ENCODE measurements at places on chromosomes 2 and 18. TPM values are rescaled to one million over a fixed set of nuclear protein-coding genes. Genes with fewer than 3 reads are reported as not detected.
A peak's percentile ranks its signal among the peaks of the same experiment; 100 is the strongest.

Gene PPP1R1C
- total RNA-seq: not detected

Gene SLC30A3
- total RNA-seq: 0.43 TPM

- no peak overlapping the region for H3K4me3 ChIP-seq
- DNase-seq: no peak
- no peak overlapping the region for H3K27ac ChIP-seq
- H3K27me3 ChIP-seq: peaks cover 3% of the 10 kb centered on the region
These were observed 83.7 kb downstream of the EIF2AK3 start for GRCh38 chr2:88543541-88544057.

Gene ATP6V1B1
- not detected for total RNA-seq

Gene RRM2
- total RNA-seq: 396 TPM

GRCh38 chr2:155494744-155495143, 796.2 kb downstream of the KCNJ3 start:
- no peak overlapping the region for H3K4me3 ChIP-seq
- no peaks in the 10 kb centered on the region for H3K36me3 ChIP-seq
- DNase-seq: no peak
- no peaks in the 10 kb centered on the region for H3K4me1 ChIP-seq
- no peaks in the 10 kb centered on the region for H3K27me3 ChIP-seq
- no peak overlapping the region for H3K27ac ChIP-seq

DNA sequence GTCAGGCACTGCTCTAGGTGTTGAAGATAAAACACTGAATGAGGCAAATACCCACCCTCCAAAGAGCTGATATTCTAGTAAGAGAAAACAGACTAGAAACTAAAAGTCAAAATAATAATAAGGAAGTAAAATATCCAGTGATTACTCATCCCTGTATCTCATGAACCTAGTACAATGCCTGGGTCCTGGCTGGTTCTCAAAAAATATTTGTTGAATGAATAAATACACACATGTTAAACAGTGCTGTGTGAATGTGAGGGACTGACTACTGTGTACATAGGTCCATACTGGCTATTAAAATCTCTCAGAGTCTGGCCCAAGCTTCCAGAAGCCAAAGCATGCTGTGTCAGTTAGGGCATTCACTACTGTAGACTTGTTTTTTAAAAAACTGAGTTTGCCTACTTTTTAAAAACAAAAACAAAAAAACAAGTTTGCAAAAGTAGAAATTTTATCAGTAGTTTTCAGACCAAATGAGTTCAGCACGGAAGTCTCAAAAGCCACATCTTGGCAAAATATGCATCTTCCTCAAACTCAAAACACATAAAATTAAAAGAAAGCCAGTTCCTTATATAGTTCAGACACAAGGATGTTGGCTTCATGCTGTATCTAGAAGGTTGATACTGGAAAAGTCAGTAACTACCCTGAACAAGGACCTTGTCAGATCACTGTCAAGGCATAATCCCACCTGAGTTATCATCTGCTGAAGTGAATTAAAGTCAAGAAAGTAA, 136.2 kb downstream of the THADA start:
- H3K27me3 ChIP-seq: no peaks in the 10 kb centered on the region
- H3K27ac ChIP-seq: no peak overlapping the region

DNA sequence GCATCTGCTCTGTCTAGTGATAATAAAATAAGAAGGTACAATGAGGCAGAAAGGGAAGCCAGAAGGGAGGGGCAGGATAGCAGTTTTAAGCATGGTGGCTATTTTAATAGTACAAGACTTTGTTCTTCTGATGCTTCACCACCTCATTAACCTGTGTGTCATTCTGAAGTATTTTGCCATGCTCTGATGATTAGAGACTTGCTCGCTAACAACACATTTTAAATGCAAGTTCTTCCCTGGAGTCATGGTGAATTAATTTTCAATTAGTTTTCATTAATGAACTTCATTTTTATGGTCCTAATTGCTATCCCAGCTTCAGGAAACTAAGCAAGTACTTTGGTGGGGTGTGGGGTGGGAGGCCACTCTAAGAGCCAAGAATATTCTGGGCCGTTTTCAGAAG, 25.7 kb upstream of the LNPK start:
- no peak for DNase-seq
- H3K4me3 ChIP-seq: no peak overlapping the region
- peaks cover 21% of the 10 kb centered on the region for H3K27me3 ChIP-seq
- no peak overlapping the region for H3K27ac ChIP-seq
- H3K4me1 ChIP-seq: no peaks in the 10 kb centered on the region

Gene VPS4B
- total RNA-seq: 34.8 TPM

DNA sequence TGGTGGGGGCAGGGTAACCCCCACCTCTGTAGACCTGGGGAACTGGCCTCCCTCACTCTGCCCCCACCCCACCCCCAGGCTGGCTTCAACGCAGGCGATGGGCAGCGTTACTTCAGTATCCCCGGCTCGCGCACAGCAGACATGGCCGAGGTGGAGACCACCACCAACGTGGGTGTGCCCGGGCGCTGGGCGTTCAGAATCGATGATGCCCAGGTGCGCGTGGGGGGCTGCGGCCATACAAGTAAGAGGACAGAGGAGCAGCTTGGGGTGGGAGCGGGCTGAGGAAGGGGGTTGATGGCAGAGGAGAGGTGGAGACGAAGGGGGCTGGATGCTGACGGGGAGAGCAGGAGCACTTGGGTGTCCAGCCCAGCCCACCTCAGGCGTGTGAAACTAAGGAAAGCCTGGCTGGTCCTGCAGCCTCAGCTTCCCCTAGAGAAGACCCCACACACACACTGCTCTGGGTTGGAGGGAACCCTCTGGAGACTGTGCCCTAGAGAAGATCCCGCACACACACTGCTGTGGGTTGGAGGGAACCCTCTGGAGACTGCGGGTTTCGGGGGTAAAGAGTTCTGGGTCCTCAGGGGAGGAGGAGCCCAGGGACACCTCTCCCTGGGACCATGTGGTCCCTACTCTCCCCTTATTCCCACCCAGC, 36.2 kb downstream of the SNED1 start:
- H3K4me1 ChIP-seq: peaks cover 9% of the 10 kb centered on the region
- no peaks in the 10 kb centered on the region for H3K27me3 ChIP-seq

- H3K4me1 ChIP-seq: no peaks in the 10 kb centered on the region
These were observed 91.7 kb upstream of the MMADHC start for GRCh38 chr2:149679286-149679685.

DNA sequence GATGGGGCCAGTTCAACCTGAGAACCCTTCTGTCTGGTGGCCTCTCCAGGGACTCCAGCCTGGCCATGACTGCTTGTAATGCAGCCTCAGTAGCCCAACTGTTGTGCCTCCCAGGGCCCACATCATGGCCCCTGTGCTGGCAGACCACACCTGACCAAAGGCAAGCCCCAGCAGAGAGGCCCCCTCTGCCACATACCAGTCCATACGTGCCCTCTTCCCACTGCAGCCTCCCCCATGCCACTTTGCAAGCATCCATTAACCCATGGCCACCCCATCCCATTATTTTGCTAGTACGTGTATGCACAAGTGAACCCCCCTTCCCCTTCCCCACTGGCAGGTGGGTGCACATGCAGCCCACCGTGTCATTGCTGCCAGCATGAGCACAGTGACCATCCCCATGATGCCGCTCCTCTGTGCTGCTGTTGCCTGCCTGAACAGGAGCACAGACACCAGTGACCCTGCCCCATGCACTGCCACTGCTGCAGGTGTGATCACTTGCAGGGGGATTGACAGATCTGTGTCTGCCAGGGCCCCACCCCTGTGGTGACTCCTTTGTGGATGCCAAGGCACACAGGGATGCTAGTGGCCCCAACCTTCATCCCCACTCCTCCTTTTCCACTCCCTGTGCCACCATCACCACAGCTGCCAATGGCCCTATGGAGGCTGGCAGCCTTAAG, 330.0 kb upstream of the DSEL start:
- no peaks in the 10 kb centered on the region for H3K27me3 ChIP-seq
- no peaks in the 10 kb centered on the region for H3K4me1 ChIP-seq
- no peak overlapping the region for H3K27ac ChIP-seq
- H3K4me3 ChIP-seq: no peak overlapping the region
- H3K36me3 ChIP-seq: no peaks in the 10 kb centered on the region

Gene ABCB11
- total RNA-seq: not detected

DNA sequence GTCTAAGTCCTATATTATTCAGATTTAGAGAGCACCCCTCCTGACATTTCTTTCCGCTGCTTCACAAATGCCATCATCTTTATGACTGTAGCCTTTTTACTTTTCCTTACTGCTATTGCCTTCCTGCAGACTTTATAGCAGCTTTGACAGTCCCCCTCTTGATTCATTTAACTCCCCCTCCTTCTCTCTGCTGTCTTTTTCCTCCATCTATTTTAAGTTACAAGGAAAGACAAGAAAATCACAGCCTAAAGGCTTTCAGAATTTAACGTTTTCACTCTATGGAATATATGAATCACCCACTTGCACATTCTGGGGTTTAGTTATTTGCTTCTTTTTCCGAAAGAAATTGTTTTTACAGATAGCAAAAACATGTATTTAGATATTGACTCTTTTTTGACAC, 183.4 kb upstream of the SETBP1 start:
- H3K27ac ChIP-seq: no peak overlapping the region
- H3K36me3 ChIP-seq: no peaks in the 10 kb centered on the region
- no peaks in the 10 kb centered on the region for H3K27me3 ChIP-seq
- H3K4me1 ChIP-seq: peaks cover 21% of the 10 kb centered on the region
- H3K4me3 ChIP-seq: no peak overlapping the region
- DNase-seq: no peak

DNA sequence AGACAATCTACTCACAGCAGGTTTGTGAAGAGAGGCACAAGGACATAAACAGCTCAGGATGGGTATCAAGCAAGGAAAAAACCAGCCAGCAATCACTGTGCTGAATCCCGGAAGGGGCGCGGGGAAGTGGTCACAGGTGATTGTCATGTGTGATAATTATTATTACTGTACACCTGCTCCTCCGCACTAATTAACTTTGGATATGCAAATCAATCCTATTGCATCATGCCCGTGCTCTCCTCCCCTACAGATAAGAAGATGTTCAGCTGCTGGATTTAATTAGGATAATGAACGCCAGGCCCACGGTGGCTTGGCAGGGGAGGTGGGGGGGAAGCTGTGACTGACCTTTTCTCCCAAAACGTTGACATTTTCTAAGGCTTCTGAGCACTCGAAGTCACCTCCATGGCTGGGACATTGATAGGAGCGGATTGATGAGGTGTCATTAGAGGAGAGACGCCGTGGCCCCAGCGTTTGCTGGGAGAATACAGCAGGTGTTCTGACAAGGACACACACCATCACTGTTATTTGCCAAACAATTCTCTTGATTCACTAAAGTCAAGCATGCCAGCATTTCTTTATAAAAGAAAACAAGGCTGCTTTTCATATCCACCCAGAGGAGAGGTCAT, 160.3 kb upstream of the VRK2 start:
- H3K36me3 ChIP-seq: no peaks in the 10 kb centered on the region
- peaks cover 8% of the 10 kb centered on the region for H3K4me1 ChIP-seq
- no peak for DNase-seq
- H3K27me3 ChIP-seq: peaks cover 2% of the 10 kb centered on the region
- H3K4me3 ChIP-seq: no peak overlapping the region

DNA sequence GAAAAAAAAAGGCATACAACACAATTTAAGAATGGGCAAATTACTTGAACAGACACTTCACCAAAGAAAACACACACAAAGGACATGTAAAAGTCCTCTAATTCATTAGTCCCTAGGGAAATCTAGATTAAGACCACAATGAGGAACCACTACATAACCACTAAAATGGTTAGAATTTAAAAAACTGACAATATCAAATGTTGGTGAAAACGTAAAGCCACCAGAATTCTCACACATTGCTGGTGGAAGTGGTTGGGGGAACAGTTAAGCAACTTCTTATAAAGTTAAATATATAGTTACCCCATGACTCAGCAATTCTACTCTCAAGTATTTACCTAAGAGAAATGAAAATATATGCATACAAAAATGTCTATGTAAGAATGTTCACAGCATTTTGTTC, 11.8 kb downstream of the RTN4 start:
- no peak overlapping the region for H3K4me3 ChIP-seq
- no peaks in the 10 kb centered on the region for H3K27me3 ChIP-seq
- peaks cover 32% of the 10 kb centered on the region for H3K36me3 ChIP-seq
- no peak overlapping the region for H3K27ac ChIP-seq

GRCh38 chr2:203853271-203853670, 14.3 kb upstream of the CTLA4 start:
- DNase-seq: no peak
- H3K27me3 ChIP-seq: no peaks in the 10 kb centered on the region
- no peaks in the 10 kb centered on the region for H3K36me3 ChIP-seq
- peak overlapping the region; percentile 55 for H3K4me3 ChIP-seq
- peak overlapping the region; percentile 89 for H3K27ac ChIP-seq

DNA sequence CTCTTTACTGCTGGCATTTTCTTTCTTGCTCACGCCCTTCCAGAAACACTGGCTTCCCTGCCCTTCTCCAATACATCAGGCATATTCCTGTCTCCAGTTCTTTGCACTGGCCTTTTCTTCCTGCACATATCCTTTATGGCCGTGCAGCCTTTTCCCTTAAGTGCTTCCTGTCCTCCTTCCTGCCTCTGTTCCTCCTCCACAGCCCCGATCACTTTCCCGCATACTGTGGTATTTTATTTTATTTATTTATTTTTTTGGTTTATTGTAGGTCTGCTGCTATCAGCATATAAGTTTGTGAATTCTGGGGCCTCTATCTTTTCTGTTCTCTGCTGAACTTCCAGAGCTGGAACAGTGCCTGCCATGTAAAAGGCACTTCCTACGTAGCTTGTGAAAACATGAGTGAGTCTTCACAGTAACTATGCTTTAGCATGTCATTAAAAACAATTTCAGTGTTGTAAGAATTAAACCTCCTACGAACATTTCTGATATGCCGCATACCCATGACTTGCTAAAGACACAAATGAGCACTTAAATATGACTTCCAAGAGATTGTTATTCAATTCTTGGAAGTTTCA, 289.1 kb downstream of the TRIB2 start:
- no peak for DNase-seq
- H3K36me3 ChIP-seq: no peaks in the 10 kb centered on the region
- peaks cover 2% of the 10 kb centered on the region for H3K4me1 ChIP-seq
- H3K27me3 ChIP-seq: peaks cover 16% of the 10 kb centered on the region

- H3K4me3 ChIP-seq: no peak overlapping the region
- H3K36me3 ChIP-seq: no peaks in the 10 kb centered on the region
- no peak for DNase-seq
- H3K27ac ChIP-seq: no peak overlapping the region
- H3K4me1 ChIP-seq: no peaks in the 10 kb centered on the region
- H3K27me3 ChIP-seq: no peaks in the 10 kb centered on the region
These were observed 870.0 kb upstream of the CHAC2 start for GRCh38 chr2:52897511-52898044.

- no peaks in the 10 kb centered on the region for H3K4me1 ChIP-seq
- H3K36me3 ChIP-seq: no peaks in the 10 kb centered on the region
- H3K27ac ChIP-seq: no peak overlapping the region
- DNase-seq: no peak
- no peaks in the 10 kb centered on the region for H3K27me3 ChIP-seq
- no peak overlapping the region for H3K4me3 ChIP-seq
These were observed 1354.5 kb upstream of the ZEB2 start for GRCh38 chr2:145874466-145874865.

Gene IKZF2
- total RNA-seq: 28.7 TPM

DNA sequence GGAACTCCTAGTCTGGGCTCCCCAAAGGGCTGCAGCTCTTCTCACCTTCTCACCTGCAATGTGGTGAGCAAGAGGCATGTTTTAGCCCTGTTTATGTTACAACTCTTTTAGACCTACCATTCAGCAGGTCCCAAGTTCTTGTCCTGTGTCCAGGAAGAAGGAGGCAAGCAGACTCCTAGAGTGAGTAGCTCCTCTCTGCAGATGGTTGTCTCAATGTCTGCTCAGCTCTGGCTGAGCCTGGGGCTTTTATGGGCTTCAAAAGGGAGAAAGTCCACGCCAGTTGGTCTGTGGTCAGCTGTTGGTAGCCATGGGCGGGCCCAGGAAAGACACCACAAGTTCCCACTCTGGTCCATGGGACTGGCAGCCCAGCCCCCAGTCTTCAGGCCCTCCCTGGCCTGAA, 148.1 kb upstream of the HS6ST1 start:
- H3K4me3 ChIP-seq: no peak overlapping the region
- peaks cover 14% of the 10 kb centered on the region for H3K36me3 ChIP-seq
- H3K4me1 ChIP-seq: no peaks in the 10 kb centered on the region
- DNase-seq: no peak
- H3K27me3 ChIP-seq: peaks cover 2% of the 10 kb centered on the region
- no peak overlapping the region for H3K27ac ChIP-seq

Gene ICA1L
- total RNA-seq: 7.1 TPM
